ENCODE measurements at places on chromosomes 7 and 10. TPM values are rescaled to one million over a fixed set of nuclear protein-coding genes. Genes with fewer than 3 reads are reported as not detected.

MMD2 gene
- not detected for total RNA-seq

MYO1G gene
- 0.36 TPM for total RNA-seq

ARF5 gene
- total RNA-seq = 172 TPM

C10orf67 gene
- not detected for total RNA-seq

TEX36 gene
- not detected for total RNA-seq

PPP1R9A gene
- 37.2 TPM for total RNA-seq

OPALIN gene
- total RNA-seq = not detected

ARPC1A gene
- total RNA-seq = 201 TPM

NACAD gene
- total RNA-seq = 1.0 TPM
